ENCODE measurements at places on chromosomes 11 and 22.

DNA sequence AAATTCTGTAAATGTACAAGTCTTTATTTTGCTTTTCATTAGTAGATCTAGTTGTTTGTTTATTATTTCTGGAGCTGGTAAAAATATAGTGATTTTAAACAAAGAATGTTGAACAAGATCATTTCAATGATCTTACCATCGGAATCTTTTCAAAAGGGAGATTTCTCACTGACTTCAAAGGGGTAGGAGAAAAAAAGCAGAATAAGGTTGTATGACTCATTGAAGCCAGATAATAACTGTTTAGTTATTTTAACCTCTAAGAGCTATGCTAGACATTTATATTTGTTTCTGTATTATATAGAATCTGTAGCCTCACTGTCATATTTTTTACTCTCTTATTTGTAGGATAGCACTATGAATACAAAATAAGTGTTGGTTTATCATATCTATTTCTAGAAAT, 8.1 kb upstream of the PDE3B start:
- no peak for DNase-seq

DNA sequence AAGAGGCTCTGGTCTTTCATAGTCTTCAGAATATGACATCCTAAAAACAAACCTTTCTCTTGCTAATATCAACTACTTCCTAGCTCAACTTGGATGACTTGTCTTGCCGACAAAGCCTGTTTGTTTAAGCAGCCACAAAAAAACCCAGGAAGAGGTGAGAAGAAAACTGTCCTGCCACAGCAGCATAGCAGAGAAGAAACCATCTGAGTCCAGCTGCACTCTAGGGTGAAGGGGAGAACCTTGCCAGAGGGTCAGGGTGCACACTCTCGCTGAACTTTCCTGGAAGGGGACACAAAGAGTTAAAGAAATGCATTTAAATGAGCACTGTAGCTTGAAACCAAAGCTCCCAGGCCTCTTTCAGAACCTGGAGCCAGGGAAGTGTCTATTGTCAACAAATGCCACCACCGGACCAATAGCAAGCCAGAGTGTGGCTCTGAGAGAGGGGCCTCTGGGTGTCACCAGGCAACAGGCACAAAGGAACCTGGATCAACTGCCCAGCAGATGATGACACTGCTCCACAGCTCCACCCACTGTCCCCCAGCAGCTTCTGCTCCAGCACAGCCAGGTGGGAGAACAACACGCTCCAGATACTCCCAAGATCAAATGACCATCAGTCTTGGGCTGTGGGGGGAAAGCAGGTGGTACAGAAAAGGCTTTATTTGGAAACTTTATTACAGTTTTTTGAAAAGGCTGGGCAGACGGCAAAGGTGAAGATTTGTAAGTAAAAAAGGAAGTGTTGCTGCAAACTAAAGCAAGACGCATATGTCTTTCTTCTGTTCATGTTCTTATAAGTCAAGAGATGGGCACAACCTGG, 105.7 kb downstream of the RASSF10 start:
- no peak for DNase-seq

GRCh38 chr11:97754976-97755375, 1265.8 kb upstream of the CNTN5 start:
- no peak for DNase-seq

DNA sequence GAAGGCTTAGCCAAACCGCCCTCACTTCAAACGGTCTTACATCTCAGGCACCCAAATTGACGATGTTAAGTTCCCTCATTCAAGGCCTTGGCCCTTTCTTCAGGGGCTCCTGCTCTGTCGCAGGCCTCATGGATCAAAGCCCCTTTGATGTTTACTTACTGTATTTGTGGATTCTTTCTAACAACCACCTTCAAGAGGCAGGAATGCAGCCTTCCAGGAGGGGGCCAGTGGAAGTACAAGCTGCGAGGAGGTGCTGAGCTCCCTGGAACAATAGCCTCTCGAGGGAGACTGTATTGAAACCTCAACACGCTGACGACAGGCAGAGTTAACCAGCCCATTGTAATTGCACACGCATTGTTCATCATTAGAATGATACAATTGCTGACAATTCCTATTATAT, 209.1 kb downstream of the ST3GAL4 start:
- DNase-seq = no peak

- no peak for DNase-seq
Measured at GRCh38 chr11:104841973-104842525, 56.2 kb downstream of the CASP12 start.

DNA sequence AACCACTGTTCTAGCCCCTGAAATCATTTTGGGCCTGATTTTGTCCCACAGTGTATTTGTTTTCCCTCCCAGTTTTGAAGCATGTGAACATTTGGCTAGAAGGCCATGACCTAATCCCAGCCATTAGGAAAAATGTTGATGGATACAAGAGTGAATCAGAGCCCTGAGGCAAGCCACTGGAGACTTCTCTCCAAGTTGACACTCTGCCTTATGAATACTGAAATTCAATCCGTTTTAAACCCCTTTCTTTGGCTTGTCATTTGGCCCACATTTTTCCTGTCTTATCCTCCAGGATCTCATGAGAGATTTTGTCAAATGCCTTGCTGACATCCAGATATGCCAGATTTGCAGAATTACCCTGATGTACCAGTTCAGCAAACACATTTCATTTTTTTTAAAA, 158.8 kb downstream of the FAT3 start:
- no peak for DNase-seq

GRCh38 chr11:111308140-111308539, 9.8 kb downstream of the POU2AF3 start:
- no peak for DNase-seq

All from stimulated activated CD8-positive, alpha-beta memory T cell treated with anti-CD3 and anti-CD28 coated beads, Interleukin-4, amount 100 ng/mL, for 4 hours (primary cell).